ENCODE measurements at places on chromosomes 5 and 9.

DNA sequence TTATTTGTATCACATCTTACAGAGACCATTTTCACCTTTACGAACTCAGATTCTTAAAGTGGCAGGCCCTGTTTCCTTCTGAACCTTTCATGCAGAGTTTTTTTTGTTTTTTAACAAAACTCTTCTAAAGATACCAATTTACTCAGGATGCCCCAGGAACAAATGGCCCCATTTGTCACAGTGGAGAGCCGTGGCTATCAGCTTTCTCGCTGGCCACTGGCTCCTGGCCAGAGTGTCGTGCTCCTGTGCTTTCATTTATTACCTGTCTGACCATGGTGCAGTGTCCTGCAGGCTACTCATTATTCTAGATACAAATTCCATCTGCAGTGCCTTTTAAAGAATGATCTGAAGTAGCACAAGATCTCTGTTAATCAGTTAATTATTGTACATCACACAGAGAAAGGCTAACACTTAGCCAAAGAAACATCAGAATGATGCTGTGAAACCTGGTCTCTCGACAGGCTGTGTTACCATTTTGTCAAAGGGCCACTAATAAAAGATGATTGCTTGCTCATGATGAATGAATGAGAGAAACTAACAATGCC, 27.8 kb downstream of the ADRA1B start:
- no peak for DNase-seq

DNA sequence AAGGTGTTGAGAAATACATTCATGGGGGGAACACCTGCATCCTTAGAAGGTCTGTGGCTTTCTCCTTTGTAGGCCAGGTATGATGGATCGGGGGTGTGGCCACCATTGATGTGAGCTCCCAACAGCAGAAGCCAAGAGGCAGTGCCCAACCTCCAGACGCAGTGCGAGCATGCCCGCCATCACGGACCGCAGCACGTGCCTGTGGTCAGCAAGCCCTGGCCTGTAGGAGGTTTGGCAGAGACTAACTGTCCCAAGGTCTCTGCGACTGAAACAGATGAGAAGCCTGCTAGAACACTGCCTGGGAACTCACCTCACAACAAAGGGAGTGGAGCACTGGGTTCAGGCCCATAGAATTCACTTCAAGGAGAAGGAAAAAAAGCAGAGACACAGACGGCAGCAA, 31.9 kb upstream of the ZNF354A start:
- peak; percentile 90 for DNase-seq

DNA sequence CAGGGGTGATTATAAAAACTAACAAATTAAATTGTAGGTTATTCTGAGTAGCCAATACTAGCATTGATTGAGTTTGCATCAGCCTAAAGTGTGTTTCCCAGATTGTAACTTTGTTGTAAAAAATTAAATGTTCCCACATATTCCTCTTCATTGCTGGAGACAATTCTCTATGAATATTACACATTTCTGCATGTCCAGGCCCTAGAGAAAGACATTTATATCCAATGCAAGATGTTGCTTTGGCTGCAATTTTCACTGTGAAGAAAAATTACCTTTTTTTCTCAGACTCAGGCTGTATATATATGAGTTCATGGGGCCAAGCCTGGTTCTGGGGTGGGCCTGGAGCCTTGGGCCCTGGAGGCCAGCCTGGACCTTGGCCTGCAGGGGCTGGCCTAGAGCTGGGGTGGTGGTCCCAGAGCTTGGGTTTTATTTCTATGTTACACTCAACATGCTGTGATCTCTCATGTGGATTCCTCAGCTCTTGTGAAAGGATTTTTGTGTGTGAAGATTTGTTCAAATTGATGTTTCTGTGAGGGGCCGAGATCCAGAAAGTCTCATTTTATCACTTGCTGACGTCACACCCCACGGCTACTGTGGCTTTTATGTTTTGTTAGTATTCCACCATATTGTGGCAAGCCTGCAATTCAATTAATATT, 232.5 kb downstream of the SPATA31A1 start:
- no peak for DNase-seq

- no peak for DNase-seq
Measured at GRCh38 chr9:115747731-115748130, 405.9 kb upstream of the PAPPA start.

- DNase-seq = no peak
Measured at GRCh38 chr5:122600924-122601323, 174.0 kb upstream of the SNX2 start.

DNA sequence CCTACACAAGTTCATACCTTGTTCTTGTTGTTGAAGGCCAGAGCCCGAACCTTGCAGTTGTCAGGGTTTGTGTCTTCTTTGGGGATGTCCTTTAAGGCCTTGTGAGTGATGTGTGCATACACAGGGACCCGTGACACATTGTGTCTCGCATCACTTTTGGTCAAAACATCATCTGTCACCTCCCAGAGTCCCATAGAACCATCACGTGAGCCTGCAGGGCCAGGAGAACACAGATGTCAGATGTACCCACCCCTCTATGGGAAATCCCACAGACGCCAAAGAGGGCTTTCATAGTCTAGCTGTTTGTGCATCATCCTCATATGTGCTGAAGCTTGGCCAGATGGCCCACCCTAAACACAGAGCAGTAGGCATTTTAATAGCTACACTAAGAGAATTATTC, 28.2 kb downstream of the DCAF12 start:
- no peak for DNase-seq

GRCh38 chr9:108052431-108053080, 563.0 kb upstream of the KLF4 start:
- DNase-seq = no peak

DNA sequence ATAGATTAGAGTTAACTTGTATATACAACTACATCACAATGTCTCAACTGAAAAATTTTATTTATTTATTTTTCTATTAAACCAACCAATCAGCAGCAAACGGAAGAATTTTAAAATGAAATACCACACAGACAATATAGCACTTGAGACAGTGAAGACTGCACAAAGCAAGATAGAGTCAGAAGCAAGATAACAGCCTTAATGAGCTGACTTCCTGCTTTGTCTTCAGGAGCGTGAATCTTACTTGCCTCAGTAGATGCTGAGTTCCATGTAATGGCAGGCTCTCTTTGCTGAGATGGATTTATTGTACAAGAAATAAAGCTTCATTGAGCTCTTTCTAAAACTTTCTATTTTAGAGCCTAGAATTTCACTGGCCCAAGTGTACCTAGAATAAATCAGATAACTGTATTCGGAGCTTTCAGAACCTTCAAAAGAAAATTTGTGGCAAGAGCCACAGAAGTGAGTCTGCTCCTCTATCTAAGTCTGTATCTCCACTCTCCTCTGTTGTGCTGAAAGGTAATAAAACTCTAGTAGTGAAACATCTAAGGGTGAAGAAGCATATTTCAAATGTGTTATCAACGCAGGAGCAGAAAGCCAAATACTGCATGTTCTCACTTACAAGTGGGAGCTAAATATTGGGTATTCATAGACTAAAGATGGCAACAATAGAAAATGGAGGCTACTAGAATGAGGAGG, 83.3 kb upstream of the ANKRD55 start:
- no peak for DNase-seq

- DNase-seq = no peak
Measured at GRCh38 chr5:42587096-42587723, 164.0 kb downstream of the GHR start.

DNA sequence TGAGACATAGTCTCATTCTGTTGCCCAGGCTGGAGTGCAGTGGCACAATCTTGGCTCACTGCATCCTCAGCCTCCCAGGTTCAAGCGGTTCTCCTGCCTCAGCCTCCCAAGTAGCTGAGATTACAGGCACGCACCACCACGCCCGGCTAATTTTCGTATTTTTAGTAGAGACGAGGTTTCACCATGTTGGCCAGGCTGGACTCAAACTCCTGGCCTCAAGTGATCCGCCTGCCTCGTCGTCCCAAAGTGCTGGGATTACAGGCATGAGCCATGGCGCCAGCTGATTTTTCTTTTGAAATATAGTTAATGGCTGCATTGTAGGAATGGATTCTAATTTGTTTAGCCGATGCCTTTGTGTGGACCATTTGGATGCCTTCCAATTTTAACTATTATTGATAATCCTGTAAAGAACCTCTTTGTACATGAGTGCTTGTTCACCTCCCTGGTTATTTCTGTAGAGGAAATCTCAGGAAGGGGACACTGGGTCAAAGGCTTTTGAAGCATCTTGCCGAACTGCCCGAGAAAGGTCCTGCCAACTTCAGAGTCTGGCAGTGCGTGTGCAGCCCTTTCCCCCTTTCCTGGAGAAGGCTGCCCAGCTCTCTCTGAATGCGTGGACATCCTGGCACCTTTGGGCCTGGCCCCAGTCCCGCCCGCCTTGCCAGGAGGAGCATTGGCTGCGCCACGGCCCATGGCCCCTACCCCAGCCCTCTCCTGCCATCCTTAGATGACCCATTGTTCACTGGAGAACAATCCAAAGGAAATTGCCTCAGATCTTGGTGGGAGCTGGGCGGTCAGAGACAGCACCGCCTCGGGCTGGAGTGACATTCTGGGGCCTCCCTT, 8.9 kb upstream of the NUP214 start:
- DNase-seq = no peak

GRCh38 chr9:119556129-119556875, 187.1 kb upstream of the BRINP1 start:
- DNase-seq = peak; percentile 47

GRCh38 chr9:108283696-108284095, 572.1 kb downstream of the ACTL7B start:
- no peak for DNase-seq

GRCh38 chr5:176901260-176902101, 2.3 kb upstream of the HK3 start:
- no peak for DNase-seq

DNA sequence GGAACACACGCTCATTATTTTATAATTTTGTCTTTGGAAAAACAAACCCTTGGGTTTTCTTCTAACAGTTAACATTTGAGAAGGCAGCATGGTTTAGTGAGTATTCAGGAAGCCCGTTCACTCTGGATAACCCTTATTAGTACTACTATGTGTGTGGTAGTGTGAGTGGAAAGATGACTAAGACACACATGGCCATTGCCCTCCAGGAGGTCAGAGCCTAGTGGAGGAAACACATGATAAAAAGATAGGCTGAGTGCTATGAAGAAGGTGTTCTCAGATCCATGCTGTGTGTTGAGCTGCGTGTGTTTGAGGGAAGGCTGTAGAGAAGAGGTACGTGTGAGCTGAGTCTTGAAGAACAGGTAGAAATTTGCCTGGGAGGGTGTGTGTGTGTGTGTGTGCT, 8.4 kb downstream of the C5orf47 start:
- no peak for DNase-seq

DNA sequence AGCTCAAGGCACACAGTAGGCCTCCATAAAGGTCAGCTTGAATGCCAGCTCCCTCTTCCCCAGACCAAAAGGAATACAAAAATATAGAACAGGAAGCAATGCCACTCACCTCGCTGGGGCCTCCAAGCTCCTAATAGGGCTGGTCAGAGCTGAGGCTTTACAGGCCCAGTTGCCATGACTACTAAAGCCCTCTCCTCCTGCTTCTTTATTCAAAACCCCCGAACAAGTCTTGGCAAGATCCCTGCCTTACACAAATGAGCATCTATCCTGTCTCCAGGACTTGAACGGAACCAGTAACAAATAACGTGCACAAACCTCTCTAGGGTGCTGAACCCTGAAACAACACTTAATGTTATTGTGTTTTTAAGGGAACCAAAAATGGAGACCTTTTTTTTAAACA, 136.3 kb downstream of the SIL1 start:
- no peak for DNase-seq

GRCh38 chr5:93349613-93350012, 231.4 kb downstream of the NR2F1-AS1 start:
- DNase-seq = peak; percentile 94

DNA sequence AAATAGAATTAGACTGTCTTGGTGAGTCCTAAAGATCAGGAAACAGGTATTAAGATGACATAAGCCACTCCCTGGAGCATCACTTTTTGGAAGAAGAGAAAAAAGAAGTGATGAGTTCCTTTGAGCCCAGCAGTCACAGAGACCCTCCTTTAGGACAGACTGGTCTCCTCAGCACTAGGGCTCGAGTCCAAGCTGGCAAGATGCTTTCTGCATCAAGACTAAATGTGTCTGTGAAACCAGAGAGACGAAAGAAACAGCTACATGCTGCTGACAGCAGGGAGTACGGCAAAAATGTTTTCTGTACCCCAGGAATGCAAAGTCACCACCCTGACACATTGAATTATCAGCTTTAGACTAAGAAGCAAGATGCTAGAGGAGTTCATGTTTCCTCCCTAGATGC, 184.5 kb downstream of the CRB2 start:
- DNase-seq = no peak

DNA sequence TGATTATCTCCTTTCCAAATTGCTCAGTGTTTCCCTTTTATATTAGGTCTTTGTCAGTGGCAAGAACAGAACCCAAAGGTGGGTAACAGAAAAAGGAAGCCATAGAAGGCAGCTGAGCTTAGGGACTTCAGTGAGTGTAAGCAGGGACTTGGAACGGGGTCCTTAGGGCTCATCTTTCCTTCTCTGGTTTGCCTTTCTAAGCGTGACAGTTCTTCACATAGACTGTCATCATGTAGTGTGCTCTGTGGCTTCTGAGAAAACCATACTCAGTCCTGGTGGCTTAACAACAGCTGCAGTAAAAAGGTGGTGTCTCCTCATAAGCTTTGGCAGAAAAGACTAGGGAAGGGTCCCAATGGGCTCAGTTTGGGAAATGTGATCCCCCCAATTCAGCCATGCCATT, 108.8 kb downstream of the SLC12A2 start:
- no peak for DNase-seq

- no peak for DNase-seq
Measured at GRCh38 chr9:77829420-77829819, 181.3 kb upstream of the GNA14 start.

- no peak for DNase-seq
Measured at GRCh38 chr9:97602430-97602829, 30.7 kb downstream of the TSTD2 start.

DNA sequence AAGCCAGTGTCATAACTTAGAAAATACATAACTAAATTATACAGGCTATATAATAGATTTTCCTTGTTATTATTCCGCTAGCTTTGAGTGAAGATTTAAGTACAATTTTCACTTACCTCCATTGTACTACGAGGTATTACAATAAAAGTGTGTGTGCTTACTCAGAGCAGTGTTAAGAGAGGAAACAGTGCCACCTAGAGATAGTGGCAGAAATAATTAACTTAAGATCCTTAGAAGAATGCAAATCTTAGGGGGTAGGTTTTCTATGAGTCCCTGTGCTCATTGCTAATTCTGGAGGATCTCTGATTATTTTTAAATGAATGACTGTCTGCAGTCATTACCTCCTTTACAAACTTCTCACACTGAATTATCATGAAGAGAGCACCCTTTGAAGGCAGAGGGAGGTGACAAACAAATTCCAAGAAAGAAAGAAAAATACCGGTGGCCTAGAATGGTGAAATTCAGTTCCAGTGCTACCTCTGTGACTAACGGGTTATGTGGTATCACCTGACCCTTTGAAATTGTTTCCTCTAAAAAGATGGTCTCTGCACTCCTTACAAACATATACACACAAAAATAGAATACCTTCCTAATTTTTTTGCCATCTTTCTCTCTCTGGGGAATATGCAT, 379.8 kb downstream of the TRIM36 start:
- DNase-seq = peak; percentile 9
